ENCODE measurements at places on chromosomes 3 and 15. TPM values are rescaled to one million over a fixed set of nuclear protein-coding genes. Genes with fewer than 3 reads are reported as not detected.

DNA sequence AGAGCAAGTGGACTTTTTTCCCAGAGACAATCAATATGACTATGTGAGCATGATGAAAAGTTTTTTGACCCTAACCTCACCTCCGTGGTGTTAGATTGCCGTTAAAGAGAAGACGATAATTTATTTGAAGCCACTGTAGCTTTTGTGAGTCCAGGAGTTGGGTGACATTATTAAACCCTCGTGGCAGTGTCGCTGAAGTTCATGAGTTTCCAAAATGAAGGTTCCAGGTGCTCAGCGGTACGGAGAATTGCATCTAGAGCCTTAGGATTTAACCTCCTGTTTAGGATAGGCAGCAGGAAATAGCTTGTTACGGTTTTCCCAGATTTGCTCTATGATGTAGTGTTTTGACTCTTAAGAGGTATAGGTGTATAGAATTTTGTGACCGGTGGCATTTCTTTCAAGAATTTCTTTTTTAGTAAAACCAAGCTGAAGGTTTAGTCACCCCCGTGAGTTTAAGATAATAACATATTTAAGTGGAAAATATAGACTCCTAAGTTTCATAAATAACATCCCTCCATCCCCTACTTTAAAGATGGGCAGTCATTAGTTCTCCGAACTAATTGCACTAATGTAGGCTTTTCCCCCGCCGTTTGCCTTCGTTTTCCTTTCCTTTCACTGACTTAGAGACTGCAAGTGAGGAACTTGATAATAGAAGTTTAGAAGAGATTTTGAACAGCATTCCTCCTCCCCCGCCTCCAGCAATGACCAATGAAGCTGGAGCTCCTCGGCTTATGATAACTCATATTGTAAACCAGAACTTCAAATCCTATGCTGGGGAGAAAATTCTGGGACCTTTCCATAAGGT lies 2.0 kb downstream of the SMC4 start:
- no peak for DNase-seq

GRCh38 chr3:65914032-65914739 lies 124.5 kb downstream of the MAGI1 start:
- DNase-seq, result no peak

The ZDHHC19 gene
- not detected for total RNA-seq

The PHLDB2 gene
- total RNA-seq, result 94.4 TPM

GRCh38 chr3:25344670-25345069 lies 83.4 kb upstream of the RARB start:
- DNase-seq, result no peak

DNA sequence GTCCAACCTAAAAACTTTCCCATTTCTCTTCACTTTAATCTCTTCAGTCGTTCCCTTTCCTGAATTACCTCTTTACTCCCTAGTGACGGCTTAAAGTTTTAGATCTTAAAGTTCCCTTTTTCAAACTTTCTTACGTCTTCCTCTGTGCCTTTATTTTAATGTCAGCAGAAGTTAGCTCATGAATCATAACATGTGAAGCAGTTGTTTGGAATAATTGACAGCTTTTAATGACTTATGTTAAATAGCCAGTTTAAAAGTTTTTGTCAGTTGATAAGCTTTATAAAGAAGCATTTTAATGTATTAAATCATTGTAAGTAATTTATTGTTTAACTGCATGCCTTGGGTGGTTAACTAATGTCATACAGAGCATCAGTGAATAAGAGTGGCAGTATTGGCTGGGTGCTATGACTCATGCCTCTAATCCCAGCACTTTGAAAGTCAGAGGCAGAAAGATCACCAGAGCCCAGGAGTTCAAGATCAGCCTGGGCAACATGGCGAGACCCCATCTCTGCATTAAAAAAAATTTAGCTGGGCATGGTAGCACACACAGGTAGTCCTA lies 33.9 kb downstream of the PIK3CA start:
- no peak for DNase-seq

Data from breast epithelium (tissue), 4 donors.